ENCODE measurements at places on chromosomes 4 and X.
A peak's percentile ranks its signal among the peaks of the same experiment; 100 is the strongest.

- DNase-seq, result no peak
Measured at GRCh38 chrX:39398215-39398962, 597.1 kb downstream of the MID1IP1 start.

- DNase-seq, result no peak
Measured at GRCh38 chrX:41499984-41500383, 52.8 kb downstream of the NYX start.

DNA sequence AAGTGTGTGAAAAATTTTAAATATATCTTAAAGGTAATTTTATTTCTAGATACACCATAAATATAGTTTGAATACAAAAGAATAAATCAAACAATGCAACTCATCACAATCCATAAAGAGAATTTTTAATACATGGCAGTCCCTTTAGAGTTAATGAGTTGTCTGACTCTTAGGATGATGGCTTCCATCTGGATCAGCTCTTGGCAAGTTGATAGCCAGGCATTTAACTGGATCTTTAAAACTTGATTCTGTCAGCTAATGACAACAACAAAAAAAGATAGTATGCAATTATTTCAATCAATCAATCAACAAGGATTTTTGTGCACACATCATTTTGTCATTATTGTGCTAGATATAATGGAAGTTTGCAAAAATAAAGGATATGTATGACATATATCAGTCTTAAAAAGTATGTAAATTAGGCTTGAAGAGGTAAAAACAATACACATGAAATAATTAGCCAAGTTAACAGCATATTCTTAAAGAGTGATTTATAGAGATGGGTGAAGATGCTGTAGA, 174.9 kb upstream of the PCDH18 start:
- no peak for DNase-seq

DNA sequence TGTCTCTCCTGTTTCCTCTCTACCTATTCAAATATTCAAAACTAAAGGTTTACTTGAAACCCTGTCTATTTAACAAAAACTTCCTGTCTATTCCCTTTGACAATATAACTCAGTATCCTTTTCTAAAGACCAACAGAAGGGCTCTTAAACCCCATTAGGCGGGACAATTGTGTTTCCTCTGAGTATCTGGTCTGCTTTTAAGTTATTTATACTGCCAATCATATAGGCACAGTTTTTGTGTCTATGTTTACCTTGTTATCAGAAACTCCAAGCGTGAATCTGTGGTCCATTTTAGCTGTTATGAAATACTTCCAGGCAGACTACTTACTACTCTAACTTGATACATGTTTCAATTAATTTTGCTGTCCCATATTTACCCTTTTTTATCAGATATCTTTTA, 350.0 kb upstream of the CTSO start:
- DNase-seq, result no peak

DNA sequence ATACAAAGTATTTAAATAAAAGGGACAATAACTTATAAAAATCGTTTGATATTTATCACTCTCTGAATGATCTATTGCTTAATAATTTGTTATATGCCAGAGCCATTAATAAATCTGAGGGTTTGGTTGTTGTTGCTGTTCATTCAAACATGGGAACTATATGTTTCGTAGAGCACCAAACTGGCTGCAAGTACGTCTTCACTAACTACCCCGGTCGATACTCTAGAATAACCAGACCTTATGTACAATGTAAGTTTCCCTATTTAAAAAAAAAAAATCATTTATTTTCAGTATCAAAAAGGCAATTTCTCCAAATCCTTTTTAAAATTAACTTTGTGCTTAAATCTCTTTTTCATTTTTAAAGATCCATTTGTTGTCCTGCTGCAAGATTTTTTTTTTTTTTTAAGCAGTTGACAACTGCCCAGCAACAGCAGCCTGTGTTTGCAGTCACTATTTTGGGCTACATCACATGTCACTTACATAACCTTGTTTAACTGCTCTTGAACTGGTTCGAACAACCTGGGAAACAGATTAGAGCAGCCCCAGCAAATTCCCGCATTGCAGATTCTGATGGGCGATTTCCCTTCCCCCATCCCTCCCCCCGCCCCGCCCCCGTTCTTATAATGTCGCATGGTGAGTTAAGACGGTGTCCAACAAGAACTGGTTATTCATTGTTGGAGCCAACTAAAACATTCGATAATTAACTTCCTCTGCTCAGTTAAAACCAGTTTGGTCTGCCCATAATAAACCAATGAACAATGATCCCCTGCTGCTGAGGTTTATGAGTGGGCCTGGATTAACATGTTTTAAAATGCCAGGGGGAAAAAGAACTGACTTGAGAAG, 238.9 kb downstream of the NR3C2 start:
- DNase-seq, result no peak

DNA sequence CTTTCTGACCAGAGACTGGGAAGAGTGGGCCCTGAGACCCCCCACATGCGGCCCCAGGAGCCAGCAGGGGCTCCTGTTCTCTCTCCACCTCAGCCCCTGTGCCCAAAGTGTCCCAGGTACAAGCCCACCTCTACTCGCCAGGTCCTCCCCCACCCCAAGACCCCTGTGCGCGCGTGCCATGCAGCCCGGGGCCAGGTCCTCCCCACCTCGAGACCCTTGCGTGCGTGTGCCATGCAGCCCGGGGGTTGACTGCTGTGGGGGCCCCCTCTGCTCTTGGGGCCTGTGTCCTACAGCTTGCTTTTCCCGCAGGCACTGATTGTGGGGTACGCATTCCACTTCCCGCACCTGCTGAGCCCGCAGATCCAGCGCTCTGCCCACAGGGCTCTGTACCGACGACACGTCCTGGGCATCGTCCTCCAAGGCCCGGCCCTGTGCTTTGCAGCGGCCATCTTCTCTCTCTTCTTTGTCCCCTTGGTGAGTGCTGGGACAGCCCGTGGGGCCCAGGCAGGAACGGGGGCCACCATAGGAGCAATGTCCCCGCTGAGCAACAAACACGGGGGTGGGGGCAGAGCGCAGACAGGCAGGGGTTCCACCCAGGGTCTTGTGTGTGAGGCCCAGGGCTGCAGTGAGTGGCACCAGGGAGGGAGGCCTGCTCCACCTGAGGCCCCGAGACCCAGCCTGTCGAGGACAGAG, 20.3 kb downstream of the DGKQ start:
- DNase-seq, result no peak

- DNase-seq, result no peak
Measured at GRCh38 chr4:56139241-56139827, 190.6 kb downstream of the CEP135 start.

- no peak for DNase-seq
Measured at GRCh38 chrX:154471839-154472684, 7.0 kb downstream of the LAGE3 start.

DNA sequence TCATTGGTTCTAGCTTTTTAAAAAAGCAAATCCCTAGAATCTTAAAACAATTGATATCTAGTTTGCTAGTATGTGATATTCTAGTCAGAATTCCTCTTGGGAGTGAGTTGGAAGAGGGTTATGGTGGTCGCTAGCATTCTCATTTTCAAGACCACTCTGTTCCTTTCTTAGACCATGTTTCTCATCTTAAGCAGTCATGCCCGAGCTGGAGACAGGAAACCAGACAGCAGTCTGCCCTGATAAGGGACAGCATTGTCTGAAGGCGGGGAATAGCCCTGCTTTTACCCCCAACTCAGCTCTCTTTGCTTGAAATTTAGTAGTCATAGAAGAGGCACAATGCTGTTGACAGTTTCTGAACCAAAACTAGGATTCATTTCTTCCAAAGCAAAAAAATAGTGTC, 5.2 kb downstream of the KLF3 start:
- no peak for DNase-seq

DNA sequence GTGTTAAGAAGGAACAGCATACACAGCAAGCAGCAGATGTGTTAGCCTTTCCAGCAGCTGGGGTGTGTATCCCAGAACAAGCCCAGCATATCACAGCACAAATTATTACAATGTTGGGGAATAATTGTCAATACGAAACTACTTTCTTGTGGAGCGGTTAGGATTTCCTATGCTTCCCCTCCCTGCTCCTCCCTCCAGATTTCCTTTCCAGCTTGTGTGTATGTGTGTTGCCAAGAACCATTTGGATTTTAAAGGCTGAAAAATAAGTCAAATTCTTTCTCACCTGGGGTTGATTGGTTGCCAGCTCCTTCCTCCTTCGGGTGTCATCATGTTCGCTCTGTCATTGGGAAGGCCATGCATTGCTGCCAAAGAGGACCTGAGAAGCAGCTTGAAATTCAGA, 178.2 kb upstream of the FRMPD4 start:
- no peak for DNase-seq

DNA sequence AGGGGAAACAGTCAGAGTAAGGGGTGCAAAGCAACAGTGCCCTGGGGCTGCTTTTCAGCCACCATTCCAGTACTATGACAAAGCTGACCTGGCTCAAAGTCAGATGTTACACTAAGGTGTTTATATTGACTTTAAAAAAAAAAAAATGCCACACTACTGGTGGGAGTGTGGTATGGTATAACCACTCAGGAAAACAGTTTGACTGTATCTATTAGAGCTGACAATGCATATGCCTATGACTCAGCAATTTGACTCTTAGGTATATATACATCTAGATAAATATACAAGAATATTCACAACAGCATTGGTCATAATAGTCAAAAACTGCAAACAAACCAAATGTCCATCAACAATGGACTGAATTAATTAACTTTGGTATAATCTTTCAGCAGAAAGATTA, 15.0 kb downstream of the ASB9 start:
- no peak for DNase-seq

DNA sequence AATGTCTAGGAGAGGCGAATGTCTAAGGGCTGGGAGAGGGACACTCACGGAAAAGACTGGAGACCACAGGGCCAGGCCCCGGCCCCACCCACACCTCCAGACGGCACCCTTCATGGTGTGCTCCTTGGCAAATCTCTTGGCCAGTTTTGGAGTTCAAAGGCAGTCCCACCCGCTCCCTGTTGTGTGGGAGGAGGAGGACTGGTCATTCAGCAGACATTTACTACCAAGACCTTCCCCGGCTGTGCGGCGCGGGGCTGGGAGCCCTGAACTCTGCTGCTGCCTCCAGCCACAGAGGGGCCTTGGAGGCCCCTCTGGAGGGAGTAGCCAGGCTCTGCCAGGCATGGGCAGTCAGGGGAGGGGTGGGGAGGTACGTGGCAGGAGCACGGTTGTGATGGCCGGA, 8.7 kb upstream of the TBC1D14 start:
- no peak for DNase-seq

GRCh38 chr4:153520801-153521329, 54.7 kb downstream of the TMEM131L start:
- peak; percentile 84 for DNase-seq

DNA sequence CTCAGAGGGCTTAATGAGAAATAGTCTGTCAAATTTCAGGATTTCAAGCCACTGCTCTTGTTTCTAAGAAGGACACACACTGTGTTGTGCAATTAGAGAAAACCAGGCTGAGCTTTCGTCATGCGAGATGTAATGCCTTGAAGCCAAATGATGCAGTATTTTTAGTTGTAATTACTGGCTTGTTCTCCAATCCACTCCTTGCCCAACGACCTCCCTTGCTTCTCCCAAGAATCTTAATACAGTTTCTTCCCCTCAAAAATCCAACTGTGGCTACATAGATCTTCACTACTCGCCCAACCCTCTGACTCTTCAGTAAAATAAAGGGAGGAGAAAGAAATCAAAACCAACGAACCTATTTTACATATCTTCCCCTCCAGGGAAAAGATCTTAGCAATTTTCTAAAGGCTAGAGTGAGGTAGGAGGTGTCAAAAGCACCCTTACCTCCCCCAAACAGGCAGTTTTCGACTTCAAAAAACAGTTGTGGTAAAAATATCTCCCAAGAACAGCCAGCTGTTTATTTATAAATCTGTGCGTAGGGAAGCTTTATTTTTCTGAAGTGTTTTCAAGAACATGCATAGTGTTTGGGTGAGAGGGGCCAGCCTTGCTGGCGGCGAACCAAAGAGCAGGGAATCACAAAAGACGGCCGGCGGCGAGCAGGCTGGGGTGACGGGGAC, 68.7 kb downstream of the MGST2 start:
- peak; percentile 98 for DNase-seq

DNA sequence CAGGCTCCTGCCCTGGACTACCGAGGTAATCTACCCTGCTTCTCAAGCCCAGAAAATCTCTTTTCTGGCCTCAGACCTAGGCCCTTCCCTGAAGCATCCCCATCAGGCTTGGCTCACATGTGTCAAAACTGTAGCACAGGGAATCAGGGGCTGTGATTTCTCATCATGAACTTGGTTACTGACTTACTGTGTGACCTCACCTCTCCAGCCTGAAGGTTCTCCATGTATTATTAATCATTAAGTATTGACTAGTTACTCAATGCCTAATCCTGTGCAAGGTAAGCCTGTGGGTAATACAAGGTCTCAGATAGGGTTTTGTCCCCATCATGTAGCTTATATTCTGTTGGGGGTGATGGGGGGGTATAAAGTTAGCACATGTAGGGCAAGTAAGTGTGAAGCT, 6.8 kb downstream of the SRPX2 start:
- DNase-seq, result no peak

DNA sequence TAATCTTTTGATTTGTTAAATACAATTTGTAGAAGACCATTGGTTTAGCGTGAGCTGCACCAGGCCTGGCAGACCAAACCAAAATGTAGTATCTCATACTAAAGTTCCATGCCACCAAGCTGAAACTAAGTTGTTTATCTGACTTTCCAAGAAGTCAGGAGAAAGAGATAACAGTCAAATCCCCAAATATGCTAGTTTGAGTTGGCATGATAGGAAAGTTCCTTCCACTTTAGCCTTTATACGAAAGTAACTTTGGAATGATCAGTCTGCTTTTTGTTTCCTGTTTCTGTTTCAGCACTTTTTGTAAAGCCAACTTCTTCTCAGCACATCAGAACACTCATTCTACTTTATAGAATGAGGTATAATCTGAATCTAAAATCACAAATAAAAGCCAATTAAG, 449.2 kb downstream of the GRXCR1 start:
- no peak for DNase-seq

DNA sequence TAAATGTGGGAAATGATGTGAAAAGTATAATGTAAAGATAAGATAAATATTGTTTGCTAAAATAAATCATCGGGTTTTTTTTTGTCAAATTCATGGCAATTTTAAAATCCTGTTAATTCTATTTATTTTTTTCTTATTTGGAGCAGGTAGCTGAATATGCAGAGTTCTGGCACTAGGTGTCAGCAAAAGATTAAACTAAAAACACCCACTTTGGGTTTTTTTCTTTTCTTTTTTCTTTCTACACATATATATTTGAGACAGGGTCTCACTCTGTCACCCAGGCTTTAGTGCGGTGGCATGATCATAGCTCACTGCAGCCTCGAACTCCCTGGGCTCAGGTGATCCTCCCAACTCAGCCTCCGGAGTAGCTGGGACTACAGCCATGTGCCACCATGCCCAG, 6.9 kb upstream of the RAP2C start:
- DNase-seq, result no peak

- no peak for DNase-seq
Measured at GRCh38 chr4:156313497-156313896, 359.8 kb upstream of the CTSO start.

- DNase-seq, result no peak
Measured at GRCh38 chr4:89300060-89300459, 7.5 kb downstream of the GPRIN3 start.

- DNase-seq, result no peak
Measured at GRCh38 chrX:34426334-34426733, 230.8 kb downstream of the TMEM47 start.

Data from inflammatory macrophage treated with lipopolysaccharide for 1 hour (primary cell).